ENCODE measurements at places on chromosomes 16 and 17. TPM values are rescaled to one million over a fixed set of nuclear protein-coding genes. Genes with fewer than 3 reads are reported as not detected.

DNA sequence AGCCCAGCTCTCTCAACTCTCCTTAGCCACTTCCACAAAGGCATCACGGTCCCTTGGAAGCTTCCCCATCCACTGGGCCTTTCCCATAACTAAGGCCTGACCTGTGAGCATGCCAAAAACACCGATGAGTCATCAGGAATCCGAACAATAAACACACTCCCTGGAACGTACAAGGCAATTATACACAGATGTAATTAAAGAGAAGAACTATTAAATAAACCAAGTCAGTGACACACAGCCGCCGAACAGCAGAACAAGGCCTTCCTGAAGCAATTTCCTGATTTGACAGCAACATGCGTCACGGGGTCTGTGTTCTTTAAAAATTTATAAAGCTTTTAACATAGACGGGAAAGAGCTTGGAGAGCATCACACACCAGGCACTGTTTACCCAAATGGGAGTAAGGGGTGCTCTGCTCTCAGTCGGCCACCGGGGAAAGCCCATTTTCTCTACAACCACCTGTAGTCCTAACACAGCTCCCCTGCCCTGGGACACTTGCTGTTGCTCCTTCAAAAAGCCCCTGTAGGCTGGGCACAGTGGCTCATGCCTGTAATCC, 29.4 kb downstream of the COG7 start:
- peak; percentile 38 for DNase-seq

- no peak for DNase-seq
These were observed 270.1 kb downstream of the PHKB start for GRCh38 chr16:47731252-47731651.

SLC22A31 gene
- not detected for total RNA-seq

HS3ST2 gene
- total RNA-seq = 3.6 TPM

DNAH17 gene
- total RNA-seq = 0.37 TPM

DNA sequence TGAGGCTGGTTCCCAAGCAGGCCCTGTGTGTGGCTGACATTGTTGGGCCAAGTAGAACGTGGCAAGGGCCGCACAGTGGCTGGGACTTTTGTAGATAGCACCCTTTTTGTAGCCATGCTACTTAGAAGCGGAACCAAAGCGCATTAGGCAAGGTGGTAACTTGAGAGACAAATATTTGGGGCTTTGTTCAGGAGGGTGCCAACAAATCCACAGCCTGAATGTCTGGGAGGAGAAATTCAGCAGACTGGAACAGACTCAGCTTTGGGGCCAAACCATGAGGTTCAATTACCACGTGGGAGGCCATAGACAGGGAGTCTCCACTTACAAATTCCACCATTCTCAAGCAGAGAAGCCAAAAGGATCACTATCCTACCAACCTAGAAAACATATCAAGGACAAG, 183.7 kb downstream of the RGS9 start:
- no peak for DNase-seq

DNA sequence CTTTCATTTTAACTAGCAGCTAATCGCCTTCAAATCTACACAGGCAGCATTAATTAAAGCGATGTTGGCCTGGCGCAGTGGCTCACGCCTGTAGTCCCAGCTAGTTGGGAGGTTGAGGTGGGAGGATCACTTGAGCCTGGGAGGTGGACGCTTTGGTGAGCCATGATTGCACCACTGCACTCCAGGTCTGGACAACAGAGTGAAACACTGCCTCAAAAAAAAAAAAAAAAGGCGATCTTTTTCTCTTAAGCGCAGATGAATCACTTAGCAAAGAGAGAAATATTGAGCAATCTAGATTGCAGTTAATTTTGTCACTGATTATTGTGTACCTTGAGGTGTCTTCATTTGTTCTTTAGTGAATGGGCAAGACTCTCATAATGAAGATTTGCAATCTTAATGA, 12.4 kb downstream of the SNTB2 start:
- no peak for DNase-seq

DNA sequence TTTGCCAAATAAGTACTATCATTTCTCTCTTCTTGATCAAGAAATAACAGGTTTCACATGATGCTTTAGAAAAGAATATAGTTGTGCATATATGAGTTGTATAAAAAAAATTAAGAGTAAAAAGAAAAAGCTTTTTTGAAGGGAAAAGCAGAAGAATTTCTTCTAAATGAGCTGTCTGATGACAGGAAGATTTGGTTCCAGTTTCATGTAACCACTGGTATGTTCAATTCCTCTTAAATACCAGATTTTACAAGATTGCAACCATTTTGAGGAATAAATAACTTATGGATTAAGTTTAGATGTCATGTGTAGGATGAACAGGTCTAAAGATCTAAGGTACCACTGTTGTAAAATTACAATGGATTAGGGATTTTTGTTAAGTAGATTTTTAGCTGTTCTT, 45.0 kb downstream of the VMP1 start:
- DNase-seq = no peak

GRCh38 chr16:69618307-69618706, 52.5 kb downstream of the NFAT5 start:
- DNase-seq = no peak

GRCh38 chr16:27566417-27566816, 16.5 kb downstream of the KATNIP start:
- DNase-seq = no peak

DNA sequence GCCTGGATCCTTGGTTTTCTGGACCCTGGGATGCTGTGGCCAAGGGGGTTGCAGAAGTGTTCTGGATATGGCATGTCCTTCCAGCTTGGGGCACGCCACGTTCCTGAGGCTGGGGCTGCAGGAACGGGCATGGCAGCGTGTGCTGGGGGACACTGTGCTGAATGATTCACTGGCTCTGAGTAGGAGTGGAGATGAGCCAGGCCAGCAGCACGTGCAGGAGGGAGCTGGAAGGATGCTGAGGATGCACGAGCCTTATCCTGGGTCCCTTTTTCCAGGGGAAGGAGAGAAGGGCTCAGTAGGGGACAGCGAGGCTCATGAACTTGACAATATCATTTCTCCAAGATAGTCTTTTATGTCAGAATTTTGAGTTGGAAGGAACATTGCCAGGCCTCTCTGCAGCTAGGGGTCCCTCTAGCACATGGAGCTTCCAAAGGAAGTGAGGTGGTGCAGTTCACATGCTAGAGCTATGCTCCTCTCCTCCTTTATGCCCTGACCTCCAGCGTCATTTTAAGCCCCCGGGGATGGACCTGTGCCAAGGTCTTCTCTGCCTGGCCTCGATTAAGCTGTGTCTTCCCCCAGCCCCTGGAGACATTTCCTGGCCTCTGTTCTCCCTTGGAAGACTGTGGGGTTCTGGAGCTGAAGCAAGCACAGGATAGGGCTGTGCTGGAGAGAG, 125.9 kb downstream of the OR1D5 start:
- DNase-seq = no peak

- DNase-seq = no peak
These were observed at the start of gene ICAM2 for GRCh38 chr17:64020056-64020766. Gene ICAM2, minus strand, starts transcription at chr17:64020633. Its CDS starts 13,942 bp downstream, at chr17:64006691.

DNA sequence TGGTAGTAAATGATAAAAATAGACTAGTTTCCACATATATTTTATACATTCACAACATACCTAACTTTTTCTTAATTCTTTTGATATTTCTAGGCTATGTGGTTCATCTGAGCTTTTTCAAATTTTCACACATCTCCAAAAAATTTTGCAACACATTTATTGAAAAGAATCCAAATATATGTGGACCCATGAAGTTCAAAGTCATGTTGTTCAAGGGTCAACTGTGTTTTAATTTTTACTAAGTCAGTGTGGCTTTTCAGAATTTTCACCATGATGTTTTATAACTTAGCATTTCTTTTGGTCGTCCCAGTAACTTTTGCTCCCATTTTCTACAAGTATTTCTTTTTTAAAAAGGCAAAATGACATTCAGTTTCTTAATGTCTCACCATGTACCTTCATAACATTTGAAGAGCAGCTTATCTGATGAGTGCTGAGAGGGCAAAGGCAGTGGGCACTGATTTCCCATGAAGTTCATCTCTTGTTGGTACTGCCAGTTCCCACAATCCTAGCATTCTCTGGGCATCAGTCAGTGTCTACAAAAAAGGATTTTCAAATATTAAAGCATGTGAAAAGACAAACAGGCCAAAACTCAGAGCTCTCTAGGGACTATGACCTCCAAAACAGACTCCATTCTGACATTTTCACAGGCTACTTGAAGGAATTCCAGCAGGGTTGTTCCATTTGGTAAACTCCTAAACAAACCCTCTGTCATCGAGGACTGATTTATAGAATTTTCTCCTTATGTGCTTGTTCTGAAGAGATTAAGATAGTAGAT, 80.3 kb downstream of the MRTFB start:
- DNase-seq = no peak

GRCh38 chr17:36749493-36749892, 148.1 kb downstream of the MRM1 start:
- DNase-seq = no peak

SDR42E2 gene
- total RNA-seq = not detected

GRCh38 chr16:66961065-66961744, at the start of gene CES3:
Gene CES3, plus strand, starts transcription at chr16:66961266. Its CDS starts 42 bp downstream, at chr16:66961308.
- DNase-seq = no peak

- no peak for DNase-seq
These were observed 42.1 kb downstream of the AIPL1 start for GRCh38 chr17:6392609-6393350.

DNA sequence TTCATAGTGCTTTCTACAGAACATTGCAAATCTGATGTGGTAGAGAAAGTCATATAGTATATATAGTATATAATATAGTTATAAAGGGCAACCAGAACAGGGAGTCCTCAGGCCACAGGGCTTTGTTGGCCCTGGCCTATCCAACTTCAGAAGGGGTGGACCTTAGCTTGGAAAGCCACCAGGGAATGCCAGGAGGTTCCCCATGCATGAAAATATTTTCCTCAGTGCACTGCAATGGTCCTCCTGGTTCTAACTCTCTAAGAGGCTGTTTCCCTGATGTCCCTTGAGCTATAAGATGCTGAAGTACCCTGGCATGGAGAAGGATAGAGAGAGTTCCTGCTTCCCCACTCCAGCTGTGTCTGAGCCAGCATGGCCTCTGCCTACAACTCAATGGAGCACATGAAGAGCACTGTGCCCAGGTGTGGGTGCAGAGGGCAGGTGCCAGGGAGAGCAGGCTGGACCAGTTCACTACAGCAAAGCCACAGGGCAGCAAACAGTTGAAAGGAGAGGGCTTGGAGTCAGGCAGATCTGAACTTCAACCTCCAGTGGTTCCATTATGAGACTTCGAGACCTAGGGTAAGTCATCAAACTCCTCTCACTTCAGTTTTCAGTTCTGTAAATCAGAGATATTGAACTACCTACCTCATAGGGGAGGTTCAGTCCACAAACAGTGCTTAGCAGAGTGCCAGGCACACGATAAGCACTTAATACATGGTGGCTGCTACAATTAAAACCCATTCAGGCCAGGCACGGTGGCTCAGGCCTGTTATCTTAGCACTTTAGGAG, 183.1 kb downstream of the SALL1 start:
- no peak for DNase-seq

DNA sequence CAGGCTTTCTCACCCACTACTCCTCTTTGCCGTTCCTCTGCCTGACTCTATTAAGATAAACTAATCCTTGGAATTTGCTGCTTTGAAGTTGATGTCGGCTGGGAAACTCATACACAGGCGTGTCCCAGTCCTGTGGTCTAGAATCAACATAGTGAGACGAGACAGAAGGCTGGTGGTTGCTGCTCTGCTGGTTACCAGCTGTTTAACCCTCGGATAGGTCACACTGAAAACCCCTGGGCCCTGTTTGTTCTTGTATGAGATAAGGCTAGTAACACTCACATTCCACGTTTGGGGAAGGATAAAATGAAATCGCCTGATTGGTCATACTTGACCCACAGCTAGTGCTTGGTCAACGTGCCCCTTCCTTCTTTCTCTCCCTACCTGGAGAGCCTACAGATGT, 517.0 kb downstream of the CDH13 start:
- no peak for DNase-seq

B3GNT9 gene
- total RNA-seq = 16.2 TPM

GRCh38 chr17:43832168-43832975, 574 bp downstream of the MPP3 start:
- no peak for DNase-seq

- no peak for DNase-seq
These were observed 4.7 kb upstream of the TEKT3 start for GRCh38 chr17:15346066-15346595.
